Activated T-helper 1 cell treated with anti-CD3 and anti-CD28 coated beads, Interleukin-2, amount 50 U/mL, for 16 hours (primary cell): ENCODE measurements at places on chromosomes 6 and 20.

DNA sequence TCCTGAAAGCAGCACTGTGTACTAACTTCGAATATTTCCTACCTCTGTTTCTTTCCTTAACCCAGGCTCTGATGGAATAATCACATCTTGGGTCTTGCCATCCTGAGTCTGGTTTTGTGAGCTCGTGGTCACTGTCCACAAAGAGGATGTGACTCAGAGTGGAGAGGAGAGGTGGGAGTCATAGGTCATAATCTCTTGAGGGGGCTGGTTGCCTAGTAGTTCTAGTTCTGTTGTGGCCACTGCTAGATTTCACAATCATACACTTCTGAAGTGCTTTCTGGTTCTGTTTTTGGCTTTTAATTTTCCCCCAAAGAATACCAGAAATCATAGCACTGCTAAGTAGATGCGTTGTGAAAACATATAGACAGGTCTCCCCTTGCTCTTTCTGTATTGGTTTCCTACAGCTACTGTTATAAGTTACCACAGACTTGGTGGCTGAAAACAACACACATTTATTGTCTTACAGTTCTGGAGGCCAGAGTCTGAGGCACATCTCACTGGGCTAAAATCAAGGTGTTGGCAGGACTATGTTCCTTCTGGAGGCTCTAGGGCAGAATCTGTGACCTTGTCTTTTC lies 102.8 kb downstream of the NRSN1 start:
- DNase-seq: no peak

DNA sequence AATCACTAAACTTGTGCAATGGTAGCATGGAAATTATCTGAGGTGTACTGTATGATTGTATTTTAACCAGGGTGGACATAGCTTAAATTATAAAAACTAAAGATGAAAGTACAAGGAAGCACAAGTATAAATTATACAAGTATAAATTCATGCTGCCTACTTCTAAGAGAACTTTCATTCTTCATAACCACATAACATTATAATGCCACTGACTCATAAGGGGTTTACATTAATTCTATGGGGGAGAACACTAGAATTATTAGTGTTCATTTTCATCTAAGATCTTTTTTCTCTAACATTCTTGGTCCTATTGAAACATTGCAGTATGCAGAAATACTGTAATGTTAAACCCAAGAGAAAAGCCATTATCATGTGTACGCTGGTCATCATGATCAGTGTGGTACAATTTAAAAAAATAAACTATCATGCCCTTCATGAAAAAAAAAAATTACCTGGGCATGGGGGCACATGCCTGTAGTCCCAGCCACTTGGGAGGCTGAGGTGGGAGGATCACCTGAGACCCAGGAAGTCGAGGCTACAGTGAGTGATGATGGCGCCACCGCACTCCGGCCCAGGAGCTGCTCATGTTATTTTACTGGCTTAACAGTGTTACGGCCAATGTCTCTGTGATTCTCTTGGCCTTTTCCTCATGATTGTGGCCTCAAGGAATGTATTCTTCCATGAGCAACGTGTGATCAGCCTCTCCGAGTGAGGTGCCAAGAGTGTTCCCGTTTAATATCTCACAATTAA lies 25.9 kb upstream of the AHCY start:
- no peak for DNase-seq

GRCh38 chr6:159104163-159104925 lies 59.6 kb upstream of the TAGAP start:
- DNase-seq: peak; percentile 59

DNA sequence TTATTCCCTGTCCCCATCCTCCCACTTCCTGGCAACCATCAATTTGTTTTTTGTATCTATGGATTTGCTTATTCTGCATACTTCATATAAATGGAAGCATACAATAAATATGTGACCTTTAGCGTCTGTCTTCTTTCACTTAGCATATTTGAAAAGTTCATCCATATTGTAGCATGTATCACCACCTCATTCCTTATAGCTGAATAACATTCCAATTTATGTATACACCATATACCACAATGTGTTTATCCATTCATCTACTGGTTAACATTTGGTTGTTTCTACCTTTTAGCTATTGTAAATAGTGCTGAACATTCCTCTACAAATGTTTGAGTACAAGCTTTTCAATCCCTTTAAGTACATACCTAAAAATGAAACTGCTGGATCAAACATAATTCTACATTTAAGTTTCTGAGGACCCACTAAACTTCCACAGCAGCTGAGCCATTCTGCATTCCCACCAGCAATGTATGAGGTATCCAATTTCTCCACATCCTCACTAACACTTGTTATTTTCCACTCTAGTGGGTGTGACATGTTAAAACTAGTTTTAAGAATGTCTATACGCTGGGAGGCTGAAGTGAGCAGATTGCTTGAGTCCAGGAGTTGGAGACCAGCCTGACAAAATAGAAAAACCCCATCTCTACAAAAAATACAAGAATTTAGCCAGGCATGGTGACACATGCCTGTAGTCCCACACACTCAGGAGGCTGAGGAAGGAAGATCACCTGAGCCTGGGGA lies 32.9 kb downstream of the NUDT3 start:
- DNase-seq: no peak

DNA sequence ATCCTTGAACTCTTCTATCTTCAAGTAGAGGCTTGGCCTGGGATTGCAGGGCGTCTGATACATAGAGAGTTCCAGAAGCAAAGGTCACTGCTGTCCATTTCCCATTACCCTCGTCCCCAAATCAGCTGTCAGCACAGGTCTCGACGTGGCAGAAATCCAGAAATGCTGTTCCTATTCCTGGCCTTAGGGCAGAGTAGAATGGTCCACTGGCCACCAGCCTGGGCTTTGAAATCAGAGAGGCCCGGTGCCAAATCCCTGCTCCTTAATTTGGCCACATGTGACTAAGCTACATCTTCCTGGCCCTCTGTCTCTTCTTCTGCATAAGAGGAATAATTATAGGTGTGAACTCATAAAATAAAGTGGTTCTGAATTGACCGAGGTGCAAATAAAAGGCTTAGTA lies 40.9 kb upstream of the FAM83D start:
- no peak for DNase-seq

GRCh38 chr6:135521431-135521830 lies 23.9 kb upstream of the AHI1 start:
- no peak for DNase-seq

DNA sequence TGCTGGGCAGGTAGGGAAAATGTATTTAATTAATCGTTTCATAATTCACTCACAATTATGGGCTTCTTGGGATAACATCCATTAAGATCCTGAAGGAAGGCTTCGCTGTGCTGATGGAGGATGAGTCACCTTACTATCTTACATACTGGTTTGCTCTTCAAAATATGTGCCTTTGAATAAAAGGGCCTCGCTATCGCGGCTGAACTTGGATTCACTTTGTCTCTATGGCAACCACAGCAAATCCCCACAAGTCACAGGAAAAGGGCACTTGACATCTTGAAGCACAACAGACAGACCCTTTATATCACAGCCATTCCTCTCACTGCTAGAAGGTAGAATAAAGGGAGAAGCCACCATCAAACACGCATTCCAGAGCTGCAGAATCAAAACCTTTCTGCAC lies 141.3 kb upstream of the MYLIP start:
- DNase-seq: no peak

DNA sequence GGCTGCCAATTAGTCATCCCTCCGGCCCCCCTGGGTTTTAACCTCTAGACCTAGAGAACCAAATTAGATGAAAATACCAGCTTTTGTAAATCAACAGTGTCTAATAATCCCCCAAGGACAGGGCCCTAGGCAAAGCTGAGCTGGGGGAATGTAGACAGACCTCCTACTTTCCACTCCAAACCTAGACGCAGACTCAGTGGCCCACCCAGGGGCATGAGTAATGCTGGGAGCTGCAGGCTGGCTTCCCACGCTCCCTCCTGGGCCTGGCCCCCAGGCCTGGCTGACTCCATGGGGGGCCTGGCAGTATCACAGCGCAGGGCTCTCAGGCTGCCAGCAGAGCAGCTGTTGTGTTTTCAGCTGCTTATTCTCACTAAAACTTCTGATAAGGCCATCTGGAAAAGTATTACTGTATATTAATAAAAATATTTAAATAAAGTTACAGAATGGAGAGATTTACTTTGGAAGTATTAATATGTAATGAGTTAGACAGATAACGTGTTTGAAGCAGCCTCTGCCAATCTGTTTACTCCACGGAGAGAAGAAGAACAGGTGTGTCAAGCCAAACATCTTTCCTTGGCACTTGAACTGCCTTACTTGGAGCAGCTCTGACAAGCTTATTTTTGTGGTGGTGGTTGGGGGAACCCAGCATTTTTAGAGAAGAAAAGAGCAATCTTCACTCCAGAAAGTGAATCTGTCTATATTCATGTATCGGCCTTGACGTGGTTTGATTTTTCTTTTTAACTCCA lies 144.0 kb upstream of the AGPAT4 start:
- DNase-seq: no peak

GRCh38 chr6:117346142-117346930 lies 79.4 kb downstream of the ROS1 start:
- DNase-seq: no peak
